ENCODE measurements at places on chromosomes 4 and X. TPM values are rescaled to one million over a fixed set of nuclear protein-coding genes. Genes with fewer than 3 reads are reported as not detected.

The ETDA gene
- total RNA-seq: not detected

The PAGE1 gene
- total RNA-seq: not detected

The IL15 gene
- 5.9 TPM for total RNA-seq

The USP26 gene
- total RNA-seq: not detected

The CCDC120 gene
- total RNA-seq: 11.7 TPM

The C4orf50 gene
- 0.04 TPM for total RNA-seq

The IL2 gene
- total RNA-seq: not detected

The CXCL11 gene
- not detected for total RNA-seq

The SPANXN3 gene
- not detected for total RNA-seq

The GUCY1B1 gene
- total RNA-seq: 1.4 TPM

The IL13RA2 gene
- total RNA-seq: not detected

The EFHC2 gene
- 1.8 TPM for total RNA-seq

The CXCR3 gene
- not detected for total RNA-seq

The TIGD4 gene
- not detected for total RNA-seq

The POLR2B gene
- 86.0 TPM for total RNA-seq

The UGT2B10 gene
- total RNA-seq: not detected

The HS3ST1 gene
- total RNA-seq: 13.0 TPM

The MAGEA11 gene
- not detected for total RNA-seq

The NAP1L2 gene
- 0.50 TPM for total RNA-seq

The SMC1A gene
- total RNA-seq: 33.2 TPM

The HGFAC gene
- not detected for total RNA-seq

The FBXW7 gene
- 40.7 TPM for total RNA-seq

The SSX4 gene
- total RNA-seq: not detected

The NUP62CL gene
- total RNA-seq: 5.5 TPM

The HSD17B13 gene
- not detected for total RNA-seq

The POLN gene
- total RNA-seq: 1.5 TPM

The CENPE gene
- 11.8 TPM for total RNA-seq

The CCKAR gene
- not detected for total RNA-seq

The LRRC66 gene
- total RNA-seq: not detected

The FANCB gene
- 7.8 TPM for total RNA-seq

The CT45A3 gene
- not detected for total RNA-seq

The ENPEP gene
- 1.1 TPM for total RNA-seq

The ANK2 gene
- total RNA-seq: 17.2 TPM

The GPR50 gene
- total RNA-seq: 0.18 TPM

The SPANXD gene
- not detected for total RNA-seq

The SUPT20HL2 gene
- total RNA-seq: not detected

The CSAG2 gene
- not detected for total RNA-seq

The CRMP1 gene
- total RNA-seq: not detected

The CSAG3 gene
- not detected for total RNA-seq

The BEND4 gene
- total RNA-seq: not detected

The PRDM5 gene
- 6.5 TPM for total RNA-seq

The EMCN gene
- 9.8 TPM for total RNA-seq

The TLR10 gene
- total RNA-seq: 0.09 TPM
